LHCN-M2 (cell line): ENCODE measurements at places on chromosomes 7 and 10. TPM values are rescaled to one million over a fixed set of nuclear protein-coding genes. Genes with fewer than 3 reads are reported as not detected.

The OR2A12 gene
- total RNA-seq: not detected in 2 replicates

The SOSTDC1 gene
- total RNA-seq: not detected in 2 replicates

The EIF4EBP2 gene
- total RNA-seq: 32.8 and 42.9 TPM in 2 replicates

The CYP26C1 gene
- total RNA-seq: not detected in 2 replicates

The CLCN1 gene
- not detected in 2 replicates for total RNA-seq

- no peak for DNase-seq
These were observed 18.5 kb upstream of the FXYD4 start for GRCh38 chr10:43352951-43353350.

GRCh38 chr7:30750683-30751650 lies 968 bp upstream of the INMT start:
- DNase-seq: peak; percentile 99

DNA sequence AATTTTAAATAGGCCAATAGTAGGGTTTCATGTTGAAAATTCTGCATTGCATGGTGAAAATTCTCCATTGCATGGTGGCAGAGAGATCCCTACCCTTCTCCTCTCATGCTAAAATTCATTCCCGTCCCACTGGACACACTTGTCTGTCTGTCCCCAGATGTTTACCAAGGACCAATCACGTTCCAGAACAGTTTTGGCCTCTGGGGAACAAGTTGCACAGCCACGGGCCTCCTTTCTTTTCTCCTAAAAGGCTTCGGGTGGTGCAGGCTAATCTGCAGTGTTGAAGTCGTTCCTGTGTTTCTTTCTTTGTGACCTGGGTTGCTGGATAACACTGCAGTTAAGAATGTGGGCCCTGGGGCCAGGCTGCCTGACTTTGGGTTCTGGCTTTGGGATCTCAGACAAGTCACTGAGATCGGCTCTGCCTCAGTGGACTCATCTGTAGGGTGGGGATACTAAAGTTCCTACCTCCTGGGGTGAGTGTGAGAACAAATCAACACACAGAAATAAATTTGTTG lies 113.1 kb upstream of the FAM204A start:
- no peak for DNase-seq

- DNase-seq: peak; percentile 74
These were observed 101.9 kb upstream of the TNRC18 start for GRCh38 chr7:5525271-5526099.

DNA sequence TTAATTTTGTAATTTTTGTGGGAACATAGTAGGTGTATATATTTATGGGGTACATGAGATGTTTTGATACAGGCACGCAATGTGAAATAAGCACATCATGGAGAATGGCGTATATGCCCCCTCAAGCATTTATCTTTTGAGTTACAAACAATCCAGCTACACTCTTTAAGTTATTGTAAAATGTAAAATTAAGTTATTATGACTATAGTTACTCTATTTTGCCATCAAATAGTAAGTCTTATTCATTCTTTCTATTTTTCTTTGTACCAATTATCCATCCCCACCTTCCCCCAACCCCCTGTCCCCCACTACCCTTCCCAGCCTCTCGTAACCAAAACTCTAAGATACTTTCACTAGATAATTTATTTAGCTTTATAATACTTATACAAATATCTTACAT lies 7.8 kb upstream of the PNPLA8 start:
- no peak for DNase-seq

DNA sequence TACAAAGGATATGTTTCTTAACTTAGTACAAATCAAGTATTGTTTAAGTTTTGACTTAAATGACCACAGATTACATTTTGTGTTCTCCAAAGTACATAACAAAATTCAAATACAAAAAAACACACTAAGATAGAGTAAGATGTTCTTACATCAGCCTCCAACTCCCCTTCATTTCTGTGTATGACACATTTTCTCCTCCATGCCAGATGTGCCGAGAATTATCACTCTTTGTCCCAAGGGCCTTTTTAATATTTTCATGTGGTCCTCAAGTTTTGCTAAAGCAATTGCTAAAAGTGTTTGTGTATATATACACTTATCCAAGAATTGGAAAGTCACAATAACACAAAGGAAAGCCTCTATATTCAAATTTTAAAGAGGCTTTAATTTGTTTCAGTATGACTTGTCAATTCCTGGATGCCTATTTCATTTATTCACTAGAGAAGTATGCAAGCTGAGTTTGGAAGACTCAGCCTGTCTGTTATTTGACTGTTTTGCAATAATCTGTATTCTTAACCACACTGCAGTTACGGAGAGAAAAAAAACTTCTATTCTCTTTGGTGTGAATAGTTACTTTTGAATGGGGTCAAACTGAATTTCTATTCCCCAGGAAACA lies 586.4 kb upstream of the SEMA3D start:
- no peak for DNase-seq

- DNase-seq: peak; percentile 76
These were observed 120.5 kb downstream of the GALNT11 start for GRCh38 chr7:152145853-152146466.

DNA sequence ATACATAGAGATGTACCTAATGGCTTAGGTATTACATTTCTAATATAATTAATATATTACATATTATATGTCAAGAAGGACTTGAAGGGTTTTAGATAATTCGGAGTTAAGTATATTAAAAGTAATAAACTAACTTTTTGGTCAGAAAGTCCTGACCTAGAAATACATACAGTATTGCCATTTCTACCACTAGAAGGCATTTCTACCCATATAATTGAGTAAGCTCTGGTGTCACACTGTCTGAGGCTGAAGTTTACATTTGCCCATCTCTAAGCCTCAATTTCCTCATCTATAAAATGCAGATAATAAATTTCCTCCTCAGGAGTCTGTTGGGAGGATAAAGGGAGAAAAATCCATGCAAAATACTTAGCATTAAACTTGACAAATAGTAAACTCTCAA lies 7.1 kb downstream of the FKBP14 start:
- DNase-seq: no peak

DNA sequence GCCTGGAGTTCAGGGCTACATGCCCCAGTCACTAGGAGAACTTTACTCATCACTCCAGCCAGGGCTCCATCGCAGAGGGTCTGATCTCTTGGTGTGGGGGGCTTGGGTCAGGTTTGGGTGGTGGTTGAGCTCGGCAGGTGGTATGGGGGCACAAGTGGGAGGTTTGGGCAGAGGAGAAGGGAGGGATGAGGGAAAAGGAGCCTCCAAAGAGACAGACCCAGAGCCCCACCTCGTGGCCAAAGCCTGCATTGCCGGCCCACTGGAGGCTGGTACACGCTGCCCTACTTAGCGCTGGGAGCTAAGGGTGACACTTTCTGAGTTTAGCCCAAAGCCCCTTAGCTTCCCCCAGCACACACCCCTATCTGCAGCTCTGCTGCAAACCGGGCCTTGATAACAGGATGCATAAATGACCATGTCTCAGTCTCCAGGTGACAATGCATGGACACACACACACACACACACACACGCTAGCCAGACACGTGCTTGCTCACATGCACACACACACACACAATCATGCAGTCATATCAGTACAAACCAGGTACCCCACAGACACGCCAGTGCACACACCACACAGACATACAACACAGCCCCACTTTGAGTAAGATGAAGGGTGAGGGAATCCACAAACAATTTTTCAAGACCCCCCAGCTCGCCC lies 14.7 kb downstream of the LZTS2 start:
- peak; percentile 66 for DNase-seq

- peak; percentile 20 for DNase-seq
These were observed 84.5 kb downstream of the RNF32 start for GRCh38 chr7:156725073-156725472.

DNA sequence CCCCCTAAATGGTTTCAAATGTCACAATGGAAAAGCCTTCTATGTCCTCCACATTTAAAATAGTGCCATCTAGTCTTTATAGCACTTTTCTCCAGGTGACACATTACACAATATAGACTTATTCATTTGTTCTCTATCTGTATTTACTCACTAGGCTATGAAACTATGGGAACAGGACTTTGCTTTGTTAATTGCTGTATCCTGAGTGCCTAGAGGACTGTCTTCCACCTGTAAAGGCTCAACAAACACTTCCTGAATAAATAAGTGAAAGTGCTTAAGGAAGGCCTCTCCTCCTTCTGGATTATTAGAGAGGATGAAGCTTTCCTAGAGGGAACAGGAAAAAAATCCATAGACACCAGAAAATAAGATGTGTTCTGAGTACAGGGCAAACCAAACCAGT lies 397.6 kb upstream of the LRRN3 start:
- no peak for DNase-seq

DNA sequence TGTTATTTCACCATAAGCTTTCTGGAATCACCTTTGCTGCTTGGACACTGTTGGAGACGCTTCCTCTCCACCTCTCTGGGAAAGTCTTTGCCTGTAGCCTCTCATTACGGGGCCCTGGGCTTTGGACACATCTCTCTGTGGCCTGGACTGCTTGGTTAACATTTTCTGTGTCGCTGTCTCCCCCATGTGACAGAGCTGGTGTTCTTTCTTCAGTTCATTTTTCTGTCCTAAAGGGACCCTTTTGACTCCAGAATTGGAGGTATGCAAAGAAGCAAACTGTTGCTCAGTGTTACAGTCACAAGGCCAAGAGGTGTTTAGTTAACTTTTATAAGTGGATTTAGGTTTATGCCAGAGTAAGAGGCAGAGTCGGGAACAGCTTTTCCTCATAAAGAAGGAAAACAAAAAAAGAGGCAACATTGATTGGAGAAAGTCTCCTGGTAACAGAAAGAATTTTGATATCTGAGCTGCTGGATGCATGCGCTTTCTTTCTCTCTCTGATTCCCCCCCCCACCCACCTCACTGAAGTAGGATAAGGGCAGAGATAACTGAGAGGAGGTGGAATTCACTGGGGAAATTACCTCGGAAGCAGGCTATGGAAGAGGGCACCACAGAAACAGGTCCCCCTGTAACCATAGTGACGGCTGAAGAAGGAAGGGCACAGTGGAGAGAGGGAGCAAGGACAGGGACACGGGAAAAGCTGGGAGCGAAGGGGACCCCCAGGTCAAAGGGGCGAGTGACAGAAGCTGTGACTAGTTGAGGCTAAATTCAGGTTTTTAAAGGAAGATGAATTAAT lies 57.8 kb downstream of the LGI1 start:
- DNase-seq: peak; percentile 19

DNA sequence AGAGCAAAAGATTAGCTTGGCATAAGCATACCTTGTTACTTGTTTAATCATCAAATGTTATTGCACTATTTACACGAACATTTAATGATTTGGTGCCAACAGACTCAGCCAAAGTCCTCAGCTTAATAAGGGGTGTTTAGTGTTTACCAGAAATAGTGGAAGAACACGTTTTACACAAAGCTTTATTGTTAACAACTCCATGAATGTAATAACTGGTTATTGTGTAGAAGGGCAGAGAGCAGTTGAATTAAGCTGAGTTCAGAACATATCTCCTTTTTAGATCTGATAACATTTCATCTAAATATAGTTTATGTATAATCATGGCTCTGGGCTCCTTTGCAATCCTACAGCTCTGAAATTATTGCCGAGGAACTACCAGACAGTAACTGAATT lies 99.1 kb downstream of the CABCOCO1 start:
- no peak for DNase-seq

DNA sequence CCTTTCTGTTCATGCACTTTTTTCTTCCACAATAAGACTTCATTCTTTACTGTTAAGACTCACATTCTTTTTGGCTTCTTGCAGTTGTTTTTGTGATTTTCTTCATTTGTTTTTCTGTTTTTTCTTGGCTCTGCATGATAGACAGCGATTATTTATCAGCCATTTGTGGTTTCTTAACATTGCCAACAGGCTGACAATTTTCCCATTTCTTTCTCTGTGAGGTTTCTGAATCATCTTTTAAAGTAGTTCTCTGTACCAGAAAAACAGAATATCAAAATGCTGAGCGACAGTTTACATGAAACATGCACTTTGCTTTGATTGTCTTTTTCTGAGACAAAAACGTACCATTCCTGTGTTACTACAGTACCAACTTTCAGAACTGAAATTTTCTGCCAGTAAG lies 334.2 kb upstream of the MAGI2 start:
- peak; percentile 32 for DNase-seq

DNA sequence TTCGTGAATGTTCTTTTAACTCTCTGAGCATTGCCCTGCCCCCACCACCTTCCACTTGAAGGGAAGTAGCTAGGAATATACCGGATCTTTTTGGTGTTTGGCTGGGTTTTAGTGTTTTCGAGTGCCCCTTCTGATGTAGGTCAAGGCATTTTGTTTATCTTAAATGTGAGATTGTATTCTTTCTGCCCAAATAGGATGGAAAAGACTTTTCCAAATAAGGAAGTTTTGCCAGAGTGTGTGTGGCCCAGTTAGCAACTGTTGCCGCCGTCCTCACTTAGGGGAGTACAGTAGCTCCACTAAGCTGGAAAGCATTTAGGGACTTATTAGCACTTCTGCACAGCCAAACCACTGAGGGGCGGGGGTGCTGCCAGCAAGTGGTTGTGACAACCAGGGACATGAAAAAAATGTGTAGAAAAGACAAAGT lies 29.8 kb upstream of the VCL start:
- DNase-seq: peak; percentile 43

DNA sequence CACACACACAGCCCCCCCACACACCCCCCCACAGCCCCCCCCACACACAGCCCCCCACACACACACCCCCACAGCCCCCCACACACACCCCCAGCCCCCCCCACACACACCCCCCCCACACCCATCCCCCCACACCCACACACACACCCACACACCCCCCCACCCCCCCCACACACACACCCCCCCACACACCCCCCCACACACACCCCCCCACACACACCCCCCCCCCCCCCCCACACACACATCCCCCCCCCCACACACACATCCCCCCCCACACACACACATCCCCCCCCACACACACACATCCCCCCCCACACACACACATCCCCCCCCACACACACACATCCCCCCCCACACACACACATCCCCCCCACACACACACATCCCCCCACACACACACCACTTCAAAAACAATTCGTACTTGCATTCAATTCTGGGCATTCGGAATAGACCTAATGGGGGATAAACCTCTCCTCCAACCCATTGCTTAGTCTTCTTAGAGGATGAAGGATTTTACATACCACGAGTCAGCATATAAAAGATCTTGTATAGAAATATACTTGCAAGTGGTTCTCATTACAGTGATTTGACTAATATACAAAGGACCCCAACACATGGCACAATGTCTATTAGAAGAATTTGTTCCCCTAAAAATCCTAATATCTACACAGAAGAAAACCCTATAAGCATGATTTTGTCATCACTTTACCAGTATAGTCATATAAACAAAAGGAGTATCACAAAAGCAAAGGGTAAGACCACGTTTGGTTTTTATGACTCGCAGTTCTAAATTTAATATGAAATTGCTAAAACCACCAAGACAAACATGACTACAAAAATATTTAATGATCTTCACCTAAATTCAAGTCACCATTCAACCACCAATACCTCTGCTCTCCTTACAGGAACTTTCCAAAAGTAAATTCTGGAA lies 80.9 kb downstream of the DIP2C start:
- no peak for DNase-seq

GRCh38 chr10:59829024-59829423 lies 75.8 kb upstream of the MRLN start:
- DNase-seq: no peak
